ENCODE measurements at places on chromosomes 5 and 9.

DNA sequence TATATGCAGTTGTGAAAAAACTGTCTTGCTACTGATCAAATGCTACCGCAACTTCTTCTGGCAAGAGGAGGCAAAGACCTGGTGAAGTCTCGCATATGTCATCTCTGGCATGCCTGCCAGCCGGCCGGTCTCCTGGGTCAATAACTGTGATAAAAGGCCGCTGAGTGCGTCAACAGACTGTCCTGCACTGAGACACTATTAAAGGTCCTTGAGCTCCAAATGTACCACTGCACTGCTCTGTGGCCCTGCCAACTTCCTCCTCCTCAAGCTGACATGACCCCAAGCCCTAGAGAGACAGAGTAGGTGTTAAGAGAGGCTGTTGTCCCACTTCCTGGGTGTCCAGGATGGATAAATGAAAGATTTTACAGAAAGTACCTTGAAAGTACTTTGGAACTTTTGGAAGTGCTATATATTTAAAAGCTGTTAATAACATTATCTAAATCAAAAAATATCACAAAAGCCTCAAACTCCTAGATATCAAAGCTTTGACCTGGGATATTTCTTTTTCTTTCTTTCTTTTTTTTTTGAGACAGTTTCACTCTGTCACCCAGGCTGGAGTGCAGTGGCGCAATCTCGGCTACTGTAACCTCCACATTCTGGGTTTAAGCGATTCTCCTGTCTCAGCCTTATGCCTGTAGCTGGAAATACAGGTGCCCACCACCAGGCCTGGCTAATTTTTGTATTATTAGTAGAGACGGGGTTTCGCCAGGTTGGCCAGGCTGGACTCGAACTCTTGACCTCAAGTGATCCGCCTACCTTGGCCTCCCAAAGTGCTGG is 31.5 kb downstream of the RAPGEF1 start:
- DNase-seq: no peak

DNA sequence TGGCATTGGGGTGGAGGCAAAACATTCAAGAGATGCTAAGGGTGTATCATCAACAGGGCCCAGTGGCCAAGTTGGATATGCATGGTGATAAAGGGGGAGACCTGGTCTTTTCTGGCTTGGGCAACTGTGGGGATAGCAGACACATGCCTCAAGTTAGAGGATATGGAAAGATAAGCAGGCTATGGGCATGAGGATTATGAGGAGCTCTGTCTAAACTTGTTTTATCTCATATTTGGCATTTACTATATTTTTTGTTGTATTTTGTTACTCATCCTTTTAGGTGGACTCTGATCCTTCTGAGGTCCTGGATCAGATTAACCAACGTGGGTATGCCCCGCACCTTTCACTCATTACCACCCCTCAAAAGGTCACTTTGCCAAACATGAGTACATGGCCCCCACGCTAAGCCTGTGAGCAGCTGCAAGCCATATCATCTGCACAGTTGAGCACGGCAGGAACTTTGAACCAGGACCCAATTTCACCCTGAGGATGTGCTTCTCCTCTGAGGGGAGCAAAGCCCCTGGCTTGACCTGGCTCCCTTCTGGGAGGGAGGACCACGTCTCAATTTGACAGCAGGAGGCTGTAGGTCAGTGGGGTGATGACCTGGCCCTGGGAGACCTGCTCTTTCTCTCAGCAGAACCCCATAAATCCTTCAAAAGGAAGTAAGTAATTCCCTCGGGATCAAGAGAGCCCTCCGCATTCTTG is 71.1 kb upstream of the CD180 start:
- DNase-seq: no peak

- DNase-seq: no peak
Measured at GRCh38 chr9:134231330-134231745, 67.0 kb upstream of the RNU6ATAC start.

GRCh38 chr9:2120926-2121689 is 106.0 kb downstream of the SMARCA2 start:
- no peak for DNase-seq

GRCh38 chr5:34585601-34586104 is 70.5 kb upstream of the RAI14 start:
- DNase-seq: no peak

DNA sequence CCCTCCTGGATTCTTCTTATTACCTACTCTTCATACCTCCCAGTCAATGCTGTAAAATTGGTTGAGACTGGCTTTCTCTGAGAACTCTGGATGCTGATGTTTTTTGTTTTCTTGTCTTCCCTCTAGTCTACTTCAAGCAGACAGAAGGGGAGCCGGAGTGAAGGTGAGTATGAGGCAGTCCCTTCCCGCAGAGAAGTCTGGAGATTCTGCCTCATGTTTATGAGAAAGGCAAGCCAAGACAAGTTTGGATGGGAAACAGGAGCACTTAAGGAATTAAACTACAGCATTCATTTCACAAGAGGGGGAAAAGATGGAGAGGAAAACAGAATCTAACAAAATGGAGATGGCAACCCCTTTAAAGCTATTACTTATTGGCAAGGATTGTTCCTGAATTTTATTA is 246.1 kb downstream of the TRIM32 start:
- no peak for DNase-seq

DNA sequence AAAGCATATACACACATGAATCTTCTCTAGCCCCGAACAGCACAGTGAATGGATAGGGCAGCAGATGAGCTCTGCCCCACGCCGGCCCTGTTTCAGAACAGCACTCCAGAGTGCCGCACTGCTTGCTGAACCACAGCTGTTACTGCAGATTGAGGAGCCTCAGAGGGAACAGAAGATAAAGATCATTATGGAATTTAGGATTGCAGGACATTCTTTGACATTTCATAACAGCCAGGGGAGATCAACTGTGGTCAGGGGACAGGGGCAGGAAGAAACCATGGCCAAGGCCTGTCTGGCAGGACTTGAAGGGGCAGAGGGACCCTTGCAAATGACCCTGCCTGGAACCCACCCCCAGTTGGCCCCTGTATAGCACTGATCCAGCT is 20.6 kb downstream of the IRF1 start:
- no peak for DNase-seq

GRCh38 chr9:19441730-19442129 is 32.9 kb downstream of the ACER2 start:
- DNase-seq: no peak

DNA sequence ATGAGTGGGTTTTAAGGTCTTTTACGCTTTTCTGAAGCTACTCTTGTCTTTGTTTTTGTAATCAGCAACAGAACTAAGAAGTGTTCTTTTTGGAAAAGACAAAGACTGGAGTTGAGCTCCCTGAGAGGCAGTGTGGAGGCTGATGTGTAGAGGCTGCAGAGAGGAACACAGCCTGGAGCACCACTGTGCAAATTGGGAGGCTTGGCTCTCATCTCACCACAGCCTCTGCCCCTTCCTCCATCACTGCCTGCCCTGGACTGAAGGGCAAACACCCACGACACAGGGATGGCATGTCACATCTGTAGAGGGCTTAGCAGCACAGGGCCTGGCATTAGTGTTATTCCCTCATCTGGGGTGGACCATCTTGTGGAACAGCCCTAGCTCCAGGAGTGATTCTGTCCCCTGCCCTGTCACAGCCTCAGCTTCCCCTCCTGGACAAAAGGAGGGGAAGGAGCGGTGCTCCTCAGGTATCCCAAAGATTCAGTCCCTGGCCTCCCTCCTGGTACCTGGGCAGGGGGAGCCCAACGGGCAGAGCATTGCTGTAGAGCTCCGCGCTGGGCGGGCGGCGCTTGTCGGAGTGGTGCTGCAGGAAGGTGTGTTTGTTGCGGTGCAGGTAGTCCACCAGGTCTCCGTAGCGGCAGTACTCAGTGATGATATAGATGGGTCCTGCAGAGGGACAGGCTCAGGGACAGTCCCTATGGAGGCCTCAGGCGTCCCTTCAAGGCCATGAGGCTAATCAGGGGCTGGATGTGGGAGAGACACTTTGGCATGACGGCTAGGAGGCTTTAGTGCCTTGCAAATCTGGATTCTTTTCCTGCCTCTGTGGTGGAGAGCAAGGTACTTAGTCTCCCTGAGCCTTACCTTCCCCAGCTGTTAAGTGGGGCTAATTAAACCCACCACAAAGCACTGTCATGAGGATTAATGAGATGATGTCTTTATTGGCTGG is 32.8 kb downstream of the PDGFRB start:
- DNase-seq: no peak

GRCh38 chr9:100066539-100066938 is 32.3 kb downstream of the ERP44 start:
- DNase-seq: no peak

- DNase-seq: no peak
Measured at GRCh38 chr5:153543959-153544470, 53.5 kb downstream of the GRIA1 start.

DNA sequence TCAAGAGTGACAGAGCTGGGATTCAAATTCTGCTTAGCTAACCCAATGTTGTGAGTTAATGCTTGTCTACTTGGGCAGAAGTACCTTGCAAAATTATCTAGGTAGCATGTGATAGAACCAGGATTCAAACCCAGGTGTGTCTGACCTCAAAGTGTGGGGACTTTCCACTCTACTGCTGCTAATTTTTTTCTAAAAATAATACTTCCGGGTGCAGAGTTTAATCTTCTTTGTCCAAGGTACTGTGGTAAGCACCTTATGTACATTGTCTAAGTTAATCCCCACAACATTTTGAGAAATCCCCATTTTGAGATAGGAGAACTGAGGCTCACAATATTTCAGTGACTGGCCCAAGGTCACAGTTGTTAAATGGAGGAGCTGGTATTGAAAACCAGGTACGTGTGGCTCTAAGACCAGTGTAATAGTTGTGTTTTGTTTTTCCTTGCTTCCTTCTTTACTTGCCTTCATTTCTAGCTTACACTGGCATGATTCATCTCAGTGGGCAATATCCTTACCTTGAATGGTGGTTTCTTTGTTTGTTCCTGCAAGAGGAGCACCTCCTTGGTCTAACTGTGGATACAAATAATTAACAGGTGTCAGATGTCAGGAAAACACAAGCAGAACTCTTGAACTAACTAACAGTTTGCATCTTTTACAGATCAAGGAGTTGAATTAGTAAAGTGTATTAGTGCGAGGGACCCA is 7.5 kb downstream of the ALDOB start:
- no peak for DNase-seq

DNA sequence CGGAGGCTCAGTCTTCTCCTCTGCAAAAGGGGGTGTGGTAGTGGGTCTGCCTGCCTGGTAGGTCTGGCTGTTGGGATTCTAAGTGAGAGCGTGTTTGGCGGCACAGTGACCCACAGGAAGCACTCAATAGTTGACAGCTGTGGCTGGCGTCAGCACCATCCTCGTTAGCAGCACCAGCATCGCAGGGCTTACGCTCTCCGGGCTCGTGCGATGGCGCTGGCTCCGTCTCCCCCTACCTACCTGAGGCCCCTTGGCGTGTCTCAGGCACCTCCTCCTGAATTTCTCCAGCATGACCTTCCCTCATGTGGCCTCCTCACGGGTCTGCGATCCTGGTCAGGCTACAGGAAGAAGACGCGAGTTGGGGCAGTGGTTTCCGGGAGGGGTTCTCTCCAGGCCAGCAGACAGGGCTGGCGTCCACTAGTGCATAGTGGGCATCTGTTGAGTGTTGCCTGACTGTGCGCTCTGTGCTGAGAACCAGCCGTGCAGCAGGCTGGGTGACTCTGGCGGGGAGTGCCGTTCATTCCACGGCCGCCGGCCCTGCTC is 66.9 kb downstream of the HMCN2 start:
- DNase-seq: no peak

DNA sequence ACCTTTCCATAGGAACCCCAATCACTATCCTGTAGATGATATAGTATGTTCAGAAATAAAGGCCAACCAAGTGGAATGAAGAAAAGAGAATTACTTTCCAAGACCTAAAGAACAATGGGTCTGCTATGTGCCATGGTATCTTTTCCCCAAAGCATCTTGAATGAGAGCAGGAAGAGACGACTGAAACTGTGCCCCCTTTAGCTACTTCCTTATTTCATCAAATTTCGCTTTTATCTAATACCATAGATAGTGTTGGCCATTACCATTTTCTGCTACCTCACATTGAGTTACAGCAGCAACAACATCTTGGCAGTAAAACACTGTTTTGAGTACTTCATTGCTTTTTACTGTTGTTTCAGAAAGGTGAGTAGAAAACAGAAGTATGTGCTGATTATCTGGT is 266.6 kb downstream of the CD180 start:
- DNase-seq: no peak

- no peak for DNase-seq
Measured at GRCh38 chr5:141101059-141101458, 786 bp downstream of the PCDHB3 start.

DNA sequence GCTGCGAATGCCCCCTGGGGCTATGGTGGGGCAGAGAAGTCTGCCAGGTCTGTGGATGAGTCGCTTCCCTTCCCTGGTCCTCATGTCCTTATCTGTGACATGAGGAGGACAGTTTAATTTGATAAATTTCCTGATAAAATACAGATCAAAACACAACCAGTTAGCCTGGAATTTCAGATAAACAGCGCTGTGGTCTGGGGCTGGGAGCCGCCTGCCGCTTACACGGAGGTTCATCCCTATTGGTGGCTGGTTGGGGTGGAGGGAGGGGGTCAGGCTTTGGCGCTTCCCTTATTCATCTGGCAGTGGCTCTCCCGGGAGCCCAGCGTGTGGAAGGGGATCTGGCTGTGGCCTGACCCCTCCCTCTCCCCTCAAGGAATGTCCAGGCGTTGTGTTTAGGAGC is 17.9 kb downstream of the CRB2 start:
- no peak for DNase-seq

- no peak for DNase-seq
Measured at GRCh38 chr9:134854541-134854981, 26.0 kb upstream of the FCN2 start.

- DNase-seq: no peak
Measured at GRCh38 chr9:131745610-131746009, 5.7 kb upstream of the RAPGEF1 start.

DNA sequence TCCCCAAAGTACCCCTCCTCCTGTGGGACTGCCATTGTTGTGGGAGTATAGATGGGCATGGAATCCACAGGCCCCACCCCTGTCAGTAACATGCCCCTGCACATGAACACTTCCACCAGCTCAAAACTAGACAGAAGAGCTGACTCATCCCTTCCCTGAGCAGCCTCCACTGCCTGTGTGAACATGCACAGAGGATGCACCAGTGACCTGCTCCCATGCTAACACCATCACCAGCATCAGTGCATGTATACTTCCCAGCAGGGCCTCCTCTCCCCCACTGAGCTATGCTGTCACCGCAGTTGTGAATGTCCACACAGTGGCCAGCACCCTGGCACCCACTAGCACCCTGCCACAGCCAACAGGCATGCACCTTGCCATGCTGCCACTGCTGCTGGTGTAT is 939.8 kb downstream of the EFNA5 start:
- DNase-seq: no peak

- no peak for DNase-seq
Measured at GRCh38 chr9:109477258-109478050, 20.7 kb downstream of the PTPN3 start.

DNA sequence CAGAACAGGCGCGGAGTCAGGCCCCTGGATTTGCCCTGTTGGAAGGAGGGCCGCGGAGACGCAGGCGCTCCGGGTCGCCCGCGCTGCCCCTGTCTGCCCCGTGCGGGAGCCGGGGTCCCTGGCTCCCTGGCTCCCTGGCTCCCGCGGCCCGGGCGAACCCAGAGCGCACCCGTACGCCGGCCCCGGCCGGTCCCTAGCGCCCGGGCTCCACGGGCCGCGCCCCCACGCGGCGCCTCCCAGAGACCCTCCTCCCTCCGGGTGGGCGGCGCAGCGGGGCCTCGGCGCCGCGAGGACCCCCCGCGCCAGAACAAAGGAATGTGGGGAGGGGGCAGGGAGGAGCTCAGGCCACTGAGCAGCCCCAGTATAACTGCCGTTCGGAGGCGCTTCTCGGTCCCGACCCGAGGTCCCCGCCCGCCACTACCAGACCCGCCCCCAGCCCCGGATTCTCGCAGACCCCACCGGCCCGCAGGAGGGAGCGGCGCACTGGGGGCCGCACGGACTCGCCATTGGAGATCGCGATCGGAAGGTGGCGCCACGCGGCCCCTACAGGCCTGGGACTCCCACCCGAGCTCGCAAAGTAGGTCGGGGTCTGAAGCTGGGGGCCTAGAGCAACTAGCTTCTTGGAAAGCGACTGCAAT is 2.4 kb downstream of the NFIL3 start:
- DNase-seq: no peak

Data from activated CD8-positive, alpha-beta memory T cell treated with anti-CD3 and anti-CD28 coated beads for 4 hours (primary cell).